ENCODE measurements at places on chromosomes 16 and 17.

DNA sequence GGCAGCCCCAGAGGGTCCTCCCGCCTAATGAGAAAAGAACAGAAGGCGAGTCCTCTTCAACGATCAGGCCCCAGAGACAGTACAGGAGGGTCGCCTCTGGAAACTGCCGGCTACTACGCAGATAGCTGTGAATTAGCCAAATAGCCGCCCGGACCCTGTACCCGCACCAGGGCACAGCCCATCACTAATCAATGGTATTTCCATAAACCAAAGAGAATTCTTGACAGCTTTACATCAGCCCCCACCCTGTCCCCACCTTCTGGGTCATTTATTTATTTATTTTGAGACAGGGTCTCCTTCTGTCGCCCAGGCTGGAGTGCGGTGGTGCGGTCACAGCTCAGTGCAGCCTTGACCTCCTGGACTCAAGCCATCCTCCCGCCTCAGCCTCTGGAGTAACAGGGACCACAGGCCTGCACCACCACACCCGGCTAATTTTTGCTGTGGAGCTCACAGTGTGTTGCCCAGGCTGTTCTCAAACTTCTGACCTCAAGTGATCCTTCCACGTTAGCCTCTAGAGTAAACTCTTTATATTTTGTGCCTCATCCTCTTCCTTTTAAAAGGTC, 805 bp upstream of the CLCN7 start:
- DNase-seq, result no peak

DNA sequence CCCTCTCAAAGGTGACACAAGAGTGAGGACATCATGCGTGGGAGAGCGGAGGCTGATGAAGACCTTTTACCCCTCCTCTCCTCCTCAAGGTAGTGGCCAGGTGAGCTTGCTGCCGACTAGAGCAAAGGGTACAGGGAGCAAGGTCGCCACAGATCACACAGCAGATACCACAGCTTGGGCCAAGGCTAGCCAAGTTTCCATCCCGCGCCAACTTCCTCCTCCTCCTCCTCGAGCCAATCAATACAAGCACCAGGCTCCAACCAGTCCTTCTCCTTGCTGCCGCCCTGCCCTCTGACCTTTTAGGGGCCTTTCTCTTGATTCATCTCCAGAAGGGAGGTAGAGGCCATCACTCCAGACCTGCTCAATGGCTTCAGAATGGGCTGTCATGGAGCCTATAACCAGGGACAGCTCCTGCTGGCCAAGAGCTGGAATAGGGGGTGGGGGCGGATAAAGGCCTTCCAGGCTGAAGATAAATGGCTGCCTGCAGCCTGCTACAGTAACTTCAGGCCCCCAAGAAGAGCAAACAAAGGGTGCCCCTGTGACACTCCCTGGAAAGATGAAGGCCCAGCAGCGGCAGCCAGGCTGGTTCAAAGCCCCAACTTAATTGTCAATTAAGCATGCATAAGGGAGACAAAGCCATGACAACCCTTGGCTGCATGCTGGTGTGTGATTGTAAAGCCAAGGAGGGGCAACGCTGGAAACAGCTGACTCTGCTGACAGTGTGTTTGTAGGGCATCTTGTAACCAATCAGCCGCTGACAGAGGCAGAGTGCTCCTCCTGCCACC, 17.8 kb downstream of the HNF1B start:
- no peak for DNase-seq

- no peak for DNase-seq
Observed at GRCh38 chr17:69913216-69913615, 161.8 kb upstream of the KCNJ16 start.

GRCh38 chr16:78437352-78437968, 338.0 kb downstream of the WWOX start:
- DNase-seq, result no peak

DNA sequence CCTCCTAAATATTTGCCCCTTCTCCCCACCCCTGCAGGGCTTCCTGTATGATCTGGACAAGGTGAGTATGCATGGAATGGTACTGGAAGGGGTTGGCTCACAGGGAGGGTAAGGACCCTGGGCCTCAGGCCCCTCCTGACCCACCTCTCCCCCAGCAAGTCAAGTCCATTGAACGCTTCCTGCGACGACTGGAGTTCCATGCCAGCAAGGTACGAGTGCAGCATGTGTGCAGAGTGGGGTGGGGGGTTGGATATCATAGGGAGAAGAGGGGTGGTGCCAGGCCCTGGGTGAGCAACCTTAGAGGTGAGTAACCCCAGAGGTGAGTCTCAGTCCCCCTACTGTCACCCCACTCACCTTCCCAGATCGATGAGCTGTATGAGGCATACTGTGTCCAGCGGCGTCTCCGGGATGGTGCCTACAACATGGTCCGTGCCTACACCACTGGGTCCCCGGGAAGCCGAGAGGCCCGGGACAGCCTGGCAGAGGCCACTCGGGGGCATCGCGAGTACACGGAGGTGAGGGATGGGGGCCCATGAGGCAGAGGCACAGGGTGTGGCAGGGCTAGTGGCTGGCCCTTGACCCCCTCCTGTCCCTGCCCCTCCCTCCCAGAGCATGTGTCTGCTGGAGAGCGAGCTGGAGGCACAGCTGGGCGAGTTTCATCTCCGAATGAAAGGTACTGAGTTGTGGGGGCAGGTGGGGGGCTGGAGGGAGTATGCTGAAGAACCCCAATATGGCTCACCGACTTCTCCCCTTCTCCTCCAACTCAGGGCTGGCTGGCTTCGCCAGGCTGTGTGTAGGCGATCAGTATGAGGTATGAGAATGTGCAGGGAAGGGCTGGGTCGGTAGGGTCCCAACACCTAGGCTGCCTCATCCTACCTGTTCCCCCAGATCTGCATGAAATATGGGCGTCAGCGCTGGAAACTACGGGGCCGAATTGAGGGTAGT, 11.3 kb downstream of the RIPOR1 start:
- DNase-seq, result no peak
